ENCODE measurements at places on chromosomes 3 and 15.
A peak's percentile ranks its signal among the peaks of the same experiment; 100 is the strongest.

DNA sequence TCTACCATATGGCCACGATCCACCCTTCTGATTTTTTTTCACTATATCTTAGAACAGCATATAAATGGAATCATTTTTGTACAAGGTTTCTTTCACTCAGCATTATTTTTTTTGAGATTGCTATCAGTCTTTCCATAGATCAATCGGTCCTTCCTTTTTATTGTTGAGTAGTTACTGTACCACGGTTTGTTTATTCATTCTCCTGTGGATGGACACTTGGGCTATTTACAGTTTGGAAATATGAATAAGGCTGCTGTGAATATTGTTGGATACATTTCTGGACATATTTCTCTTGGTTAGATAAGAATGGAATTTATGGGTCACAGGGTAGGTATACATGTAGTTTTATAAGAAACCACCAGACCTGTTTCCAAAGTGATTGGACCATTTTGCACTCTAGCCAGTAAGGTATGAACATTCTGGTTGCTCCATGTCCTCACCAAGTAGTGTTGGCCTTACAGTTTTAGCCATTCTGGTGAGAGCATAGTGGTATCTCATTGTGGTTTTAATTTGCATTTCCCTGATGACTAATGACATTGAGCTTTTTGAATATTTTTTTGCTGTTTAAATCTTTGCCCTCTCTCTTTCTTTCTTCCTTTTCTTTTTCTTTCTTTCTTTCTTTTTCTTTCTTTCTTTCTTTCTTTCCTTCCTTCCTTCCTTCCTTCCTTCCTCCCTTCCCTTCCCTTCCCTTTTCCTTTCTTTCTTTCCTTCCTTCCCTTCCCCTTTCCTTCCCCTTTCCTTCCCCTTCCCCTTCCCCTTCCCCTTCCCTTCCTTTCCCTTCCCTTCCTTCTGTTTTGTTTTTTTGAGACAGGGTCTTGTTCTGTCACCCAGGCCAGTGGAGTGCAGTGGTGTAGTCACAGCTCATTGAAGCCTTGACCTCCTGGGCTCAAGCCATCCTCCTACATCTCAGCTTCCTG, 49.2 kb downstream of the LRRK1 start:
- peak; percentile 62 for DNase-seq

GRCh38 chr15:66108483-66109265, 144.9 kb downstream of the MEGF11 start:
- DNase-seq, result no peak

GRCh38 chr15:88174571-88174970, 82.0 kb downstream of the NTRK3 start:
- DNase-seq, result no peak

- DNase-seq, result peak; percentile 9
Measured at GRCh38 chr3:171699601-171700000, 110.7 kb downstream of the PLD1 start.

DNA sequence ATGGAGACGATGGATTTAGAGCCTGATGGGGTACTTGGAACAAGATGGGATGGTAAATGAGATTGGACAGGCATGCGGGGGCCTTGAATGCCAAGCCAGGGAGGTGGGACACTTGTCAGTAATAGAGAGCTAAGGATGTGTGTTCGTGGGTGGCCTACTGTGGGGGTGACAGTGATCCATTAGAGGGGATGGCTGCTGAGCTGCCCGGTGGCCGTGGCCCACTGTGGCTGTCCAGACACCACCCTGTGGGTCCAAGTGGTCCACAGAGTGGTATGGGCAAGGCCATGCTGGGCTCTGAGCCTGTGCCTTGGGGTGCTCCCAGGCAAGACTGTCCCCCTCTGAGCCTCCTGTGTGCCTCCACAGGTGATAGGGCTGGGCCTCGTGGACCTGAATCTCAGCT, 17.5 kb downstream of the CAND2 start:
- DNase-seq, result no peak
